ENCODE measurements at places on chromosomes 3 and 15.

- no peak for DNase-seq
These were observed 870.2 kb downstream of the SI start for GRCh38 chr3:164208048-164208447.

GRCh38 chr3:77372634-77373346 lies 332.9 kb downstream of the ROBO2 start:
- DNase-seq, result no peak

GRCh38 chr3:124893526-124893925 lies 6.4 kb upstream of the ITGB5 start:
- DNase-seq, result no peak

DNA sequence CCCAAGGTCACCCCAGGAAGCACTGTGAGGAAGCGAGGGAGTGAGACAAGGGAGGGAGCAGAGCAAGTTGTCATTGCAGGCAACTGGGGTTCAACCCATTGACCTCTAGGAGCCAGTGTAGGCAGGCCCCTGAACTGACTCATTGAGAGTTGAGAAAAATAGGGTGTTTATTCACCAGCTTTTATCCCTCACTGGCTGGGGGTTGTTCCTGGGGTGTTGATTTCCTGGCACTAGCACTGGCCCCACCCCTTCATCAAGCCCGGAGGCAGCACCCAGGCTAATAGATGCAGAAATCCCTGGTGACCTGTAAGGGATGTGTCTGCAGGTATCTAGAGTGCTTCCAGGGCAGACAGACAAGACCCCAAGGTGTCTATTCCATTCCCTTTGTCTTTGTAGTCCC lies 183.9 kb downstream of the ARRDC4 start:
- no peak for DNase-seq

- DNase-seq, result no peak
These were observed 264.2 kb downstream of the NFKBIZ start for GRCh38 chr3:102113421-102114041.

- DNase-seq, result no peak
These were observed 52.5 kb downstream of the KLF15 start for GRCh38 chr3:126304704-126305103.

GRCh38 chr15:47813748-47814384 lies 96.6 kb downstream of the SEMA6D start:
- DNase-seq, result no peak

DNA sequence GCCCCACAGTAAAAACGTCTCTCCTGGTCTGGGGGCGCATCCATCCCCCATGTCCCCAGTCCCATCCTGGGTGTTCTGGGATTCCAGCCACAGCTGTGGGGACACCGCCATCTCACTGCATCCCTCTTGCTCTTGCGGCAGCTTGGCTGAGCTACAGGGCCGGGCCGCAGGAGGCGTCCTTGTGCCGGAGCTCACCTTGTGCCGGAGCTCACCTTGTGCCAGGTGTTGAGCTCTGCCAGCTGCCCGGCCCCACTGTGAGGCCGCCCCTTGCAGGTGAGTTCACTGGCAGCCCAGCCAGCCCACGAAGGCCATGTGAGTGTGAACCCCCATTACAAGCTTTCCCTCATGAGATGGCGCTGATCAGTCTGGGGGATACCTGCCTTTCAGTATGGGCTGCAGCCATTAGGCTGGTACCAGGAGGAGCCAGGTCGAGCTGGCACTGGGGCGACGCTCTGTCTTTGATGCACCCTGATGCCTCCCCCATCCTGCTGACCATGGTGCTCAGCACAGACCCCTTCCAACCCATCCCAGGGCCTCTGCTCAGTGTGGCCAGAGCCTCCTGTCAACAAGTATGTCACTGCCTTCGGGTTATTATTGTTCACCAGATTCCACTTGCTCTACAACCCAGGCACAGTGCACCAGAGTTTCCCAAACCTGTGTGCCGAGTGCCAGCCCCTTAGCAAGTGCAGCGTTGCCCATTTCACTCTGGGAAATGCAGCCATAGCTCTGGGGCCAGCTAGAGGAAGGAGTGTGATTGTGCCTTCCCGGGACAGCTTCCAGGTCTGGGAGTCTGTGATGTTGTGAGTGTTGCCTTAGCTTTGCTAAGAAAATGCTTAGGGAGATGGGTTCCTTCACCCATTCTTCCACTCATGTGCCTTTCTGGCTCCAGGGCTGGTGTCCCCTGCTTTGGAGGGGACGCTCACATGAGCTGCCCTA lies 105.7 kb downstream of the APBA2 start:
- DNase-seq, result no peak

- DNase-seq, result peak; percentile 10
These were observed at the start of gene EPHA3 for GRCh38 chr3:89107461-89108290. Gene EPHA3, plus strand, starts transcription at chr3:89107621. Its CDS starts 128 bp downstream, at chr3:89107749.

DNA sequence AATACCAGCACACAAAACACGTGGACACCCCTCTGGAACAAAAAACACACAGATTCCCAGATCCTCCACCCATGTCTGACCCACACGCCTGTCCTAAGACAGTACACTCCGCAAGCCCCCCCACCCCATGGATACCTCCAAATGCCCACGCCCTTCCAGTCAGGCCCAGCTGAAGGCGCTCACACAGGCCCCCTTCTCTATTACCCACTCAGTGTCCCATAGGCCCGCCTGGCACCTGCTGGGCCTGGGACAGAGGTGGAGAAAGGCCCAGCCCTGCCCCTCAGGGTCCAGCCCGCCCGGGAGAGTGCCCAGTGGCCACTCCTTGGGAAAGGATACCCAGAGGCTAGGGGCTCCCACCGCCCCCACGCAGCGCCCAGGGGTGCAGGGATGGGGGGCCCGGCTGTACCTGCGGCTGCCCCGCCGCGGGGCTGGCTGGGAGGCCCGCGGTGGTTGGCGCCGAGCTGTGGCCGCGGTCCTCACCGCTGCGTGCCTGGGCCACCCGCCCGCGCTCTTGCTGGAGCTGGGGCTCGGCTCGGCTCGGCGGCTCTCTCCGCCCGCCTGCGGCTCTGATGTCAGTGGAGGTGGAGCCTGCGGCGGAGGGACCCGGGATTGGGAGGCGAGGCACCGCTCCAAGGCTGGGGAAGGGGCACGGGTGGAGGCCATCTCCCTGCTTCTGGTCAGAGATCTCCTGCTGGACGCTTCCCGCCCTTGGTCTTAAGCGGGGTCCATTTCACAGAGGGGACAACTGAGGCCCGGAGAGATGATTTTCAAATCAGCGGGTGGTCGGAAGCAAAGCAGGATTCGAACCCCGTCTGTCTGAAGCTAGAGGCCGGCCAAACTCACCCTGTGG lies at the start of gene CAMK1:
TSS of gene CAMK1 (minus strand) at position 522 of the 850 bp plus-strand sequence. CDS start 2,198 bp downstream, outside the sequence.
- DNase-seq, result no peak

GRCh38 chr3:12287727-12288181 lies 1.1 kb upstream of the PPARG start:
- DNase-seq, result no peak

- DNase-seq, result no peak
These were observed 1126.6 kb downstream of the NAALADL2 start for GRCh38 chr3:175985781-175986180.

GRCh38 chr3:141526709-141527108 lies 39.9 kb downstream of the RASA2 start:
- DNase-seq, result no peak

DNA sequence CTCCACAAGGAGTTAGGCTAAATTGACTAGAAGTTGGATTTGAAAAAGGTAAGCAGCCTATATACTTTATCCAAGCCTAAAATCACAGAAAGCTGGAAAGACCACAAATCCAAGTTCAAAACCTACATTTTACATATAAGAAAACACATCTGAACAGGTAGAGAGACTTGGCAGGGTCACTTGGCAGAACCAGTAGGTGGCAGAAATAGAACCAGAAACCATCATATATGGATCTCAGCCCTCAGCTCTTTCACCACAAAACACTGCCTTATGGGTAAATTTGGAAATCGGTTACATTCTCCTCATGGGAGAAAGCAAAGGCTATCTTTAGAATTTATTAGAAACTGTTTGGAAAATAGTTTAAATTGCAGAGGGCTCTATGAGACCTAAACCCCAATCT lies 44.2 kb downstream of the MKRN2 start:
- no peak for DNase-seq

DNA sequence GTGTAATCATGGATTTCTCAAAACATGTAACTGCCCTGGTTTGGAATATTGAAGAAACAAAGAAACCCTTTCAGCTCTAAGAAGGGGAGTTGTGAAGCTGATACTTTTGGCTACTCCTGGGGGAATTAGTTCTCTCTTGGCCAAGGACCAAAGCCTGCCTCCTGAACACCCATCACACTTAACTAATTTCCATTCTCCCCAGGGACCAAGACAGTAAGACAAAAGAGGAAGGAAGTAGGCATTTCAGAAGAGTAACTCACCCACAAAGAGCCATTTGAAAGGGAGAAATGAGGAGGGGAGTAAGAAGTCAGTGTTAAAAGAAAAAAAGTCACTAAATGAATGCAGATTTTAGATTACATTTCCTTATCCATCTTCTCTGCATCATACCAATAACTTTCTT lies 328.0 kb upstream of the SOX2 start:
- DNase-seq, result no peak

- no peak for DNase-seq
These were observed 78.3 kb downstream of the SMAD6 start for GRCh38 chr15:66780172-66780972.

- DNase-seq, result no peak
These were observed 162.5 kb downstream of the AKAP13 start for GRCh38 chr15:85542895-85543331.

GRCh38 chr3:187080799-187081450 lies 58.4 kb downstream of the RPL39L start:
- DNase-seq, result no peak

DNA sequence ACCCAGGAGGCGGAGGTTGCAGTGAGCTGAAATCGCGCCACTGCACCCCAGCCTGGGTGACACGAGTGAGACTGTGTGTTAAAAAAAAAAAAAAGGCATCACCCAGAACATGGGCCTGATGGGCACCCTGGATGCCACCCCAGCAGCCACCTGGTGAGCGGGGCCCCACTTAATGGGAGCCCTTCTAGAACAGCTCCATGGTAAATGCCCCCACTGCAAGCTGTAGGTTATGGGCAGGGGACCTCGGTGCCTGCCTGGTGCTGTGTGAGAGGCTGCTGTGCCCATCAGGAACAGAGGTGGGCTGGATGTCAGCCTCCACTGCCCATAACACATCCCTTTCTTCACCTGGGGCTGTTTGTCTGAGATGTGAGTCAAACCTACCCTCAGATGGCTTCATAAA lies 156.2 kb upstream of the MEF2A start:
- no peak for DNase-seq

GRCh38 chr3:183317886-183318865 lies 65.1 kb downstream of the B3GNT5 start:
- no peak for DNase-seq

- no peak for DNase-seq
These were observed 113.6 kb upstream of the TPM1 start for GRCh38 chr15:62929000-62929357.

- DNase-seq, result no peak
These were observed 610.9 kb upstream of the ALCAM start for GRCh38 chr3:104755791-104756190.

GRCh38 chr15:26773917-26774316 lies 1.1 kb upstream of the GABRB3 start:
- no peak for DNase-seq

DNA sequence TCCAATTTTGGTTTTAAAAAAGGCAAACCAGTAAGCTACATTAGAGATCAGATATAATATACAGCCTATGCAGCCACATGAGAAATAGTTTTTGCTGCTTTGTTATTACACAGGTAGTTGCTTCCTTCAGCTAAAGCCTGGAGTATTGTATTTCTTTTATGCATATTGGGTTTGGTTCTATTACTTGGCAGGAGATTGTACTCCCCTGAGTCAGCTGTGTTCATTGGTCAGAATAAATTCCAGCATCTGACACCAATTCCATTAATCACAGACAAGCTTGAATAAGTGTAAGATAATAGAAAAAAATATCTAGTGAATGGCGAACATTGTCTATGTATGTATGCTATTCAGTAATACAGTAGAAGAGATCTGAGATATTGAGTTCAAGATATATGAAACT lies 26.1 kb upstream of the ZCWPW2 start:
- DNase-seq, result no peak

GRCh38 chr15:47334805-47335535 lies 382.3 kb upstream of the SEMA6D start:
- DNase-seq, result no peak

GRCh38 chr3:134318166-134318565 lies 56.1 kb downstream of the AMOTL2 start:
- no peak for DNase-seq

- no peak for DNase-seq
These were observed 71.3 kb downstream of the MESD start for GRCh38 chr15:80918196-80918783.

DNA sequence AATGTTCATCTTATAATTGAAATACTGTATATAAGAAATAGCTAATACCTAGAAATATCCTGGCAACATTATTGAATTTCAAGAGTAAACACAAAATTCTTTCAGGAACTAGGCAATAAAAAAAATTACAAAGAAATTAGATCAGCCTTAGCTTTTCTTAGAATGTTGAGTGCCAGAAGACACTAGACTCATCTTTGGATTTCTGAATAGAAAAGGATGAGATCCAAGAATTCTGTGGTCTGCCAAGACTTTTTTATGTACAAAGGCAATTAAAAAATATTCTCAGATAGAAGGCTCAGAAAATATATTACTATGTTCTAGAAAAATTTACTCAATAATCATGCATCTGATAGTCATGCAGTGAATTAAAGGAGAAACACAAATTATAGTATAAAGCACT lies 294.5 kb upstream of the CDIN1 start:
- no peak for DNase-seq

- DNase-seq, result no peak
These were observed 38.7 kb downstream of the C3orf38 start for GRCh38 chr3:88188436-88188835.

GRCh38 chr3:126521122-126521891 lies 2.6 kb upstream of the CHST13 start:
- no peak for DNase-seq

DNA sequence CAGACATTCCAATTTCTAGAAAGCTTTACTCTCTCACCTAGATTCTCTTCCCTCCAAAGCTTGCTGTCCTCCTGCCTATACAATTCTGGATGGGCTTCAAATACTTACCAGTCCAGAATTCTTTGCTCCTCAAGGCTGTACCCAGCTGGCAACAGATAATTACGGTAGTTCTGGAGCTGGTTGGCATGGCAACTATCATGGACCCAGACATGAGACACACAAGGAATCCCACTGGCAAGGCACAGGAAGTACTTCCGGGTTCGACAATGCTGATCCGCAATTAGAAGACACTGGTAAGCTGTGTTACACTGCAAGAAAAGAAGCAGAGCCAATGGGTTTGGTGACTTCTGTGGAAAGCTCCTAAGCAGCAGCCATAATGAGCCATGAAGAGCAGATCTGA lies 37.9 kb downstream of the TUBGCP4 start:
- DNase-seq, result no peak

- DNase-seq, result no peak
These were observed 76.3 kb upstream of the COL8A1 start for GRCh38 chr3:99562138-99562537.

DNA sequence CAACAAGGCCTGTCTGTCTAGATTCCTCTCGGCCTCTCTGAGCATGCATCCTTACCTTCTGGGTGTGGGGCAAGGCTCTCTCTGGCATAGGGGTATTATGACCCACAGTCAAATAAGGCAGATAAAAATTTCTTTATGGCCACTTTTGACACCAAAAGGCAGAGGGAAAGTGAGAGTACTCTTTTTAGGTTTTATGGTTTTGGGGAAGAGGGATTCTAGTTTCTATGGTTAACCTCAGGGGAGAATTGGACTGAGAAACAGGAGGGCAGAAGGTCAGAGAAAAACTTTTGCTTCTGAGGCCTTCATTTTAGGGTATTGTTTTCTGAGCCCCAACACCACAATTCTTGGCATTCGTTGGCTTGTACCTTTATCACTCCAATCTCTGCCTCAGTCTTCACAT lies 70.0 kb upstream of the CCDC54 start:
- no peak for DNase-seq

GRCh38 chr15:57550640-57551039 lies 41.1 kb upstream of the MYZAP start:
- DNase-seq, result no peak

GRCh38 chr15:58551084-58551763 lies 119.4 kb downstream of the LIPC start:
- DNase-seq, result no peak
